ENCODE measurements at places on chromosomes 2 and 18. TPM values are rescaled to one million over a fixed set of nuclear protein-coding genes. Genes with fewer than 3 reads are reported as not detected.

LRRTM1 gene
- total RNA-seq: 18.0 TPM

DNA sequence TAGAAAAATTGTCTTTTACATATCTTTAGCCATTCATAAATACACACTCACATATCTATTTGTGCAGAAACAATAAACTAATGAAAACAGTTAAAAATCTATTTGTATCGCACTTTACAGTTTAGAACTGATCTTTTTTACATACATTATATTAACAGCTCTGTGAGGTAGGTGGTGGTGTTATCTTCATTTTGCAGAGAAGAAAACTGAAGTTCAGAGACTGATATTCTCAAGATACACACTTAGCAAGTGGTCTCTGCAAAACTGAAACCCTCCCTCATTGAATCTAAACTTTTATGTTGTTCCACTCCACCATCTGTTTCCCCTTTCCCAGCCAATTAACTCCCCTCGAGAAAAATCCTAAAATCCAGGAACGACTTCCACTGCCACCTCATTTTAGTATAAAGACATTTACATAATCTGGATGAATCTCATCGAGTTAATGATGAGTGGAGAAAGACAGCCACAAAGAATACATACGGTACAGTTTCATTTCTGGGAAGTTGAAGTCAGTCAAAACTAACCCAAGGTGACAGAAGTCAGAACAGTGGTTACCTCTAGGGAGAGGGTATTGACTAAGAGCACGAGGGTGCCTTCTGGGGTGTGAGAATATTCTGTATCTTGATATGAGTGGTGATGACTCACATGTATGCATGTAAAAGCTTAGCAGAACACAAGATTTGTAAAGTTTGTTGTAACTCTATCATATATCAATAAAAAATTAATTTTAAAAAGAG is 524.2 kb upstream of the TCF4 start:
- H3K4me1 ChIP-seq: peaks cover 15% of the 10 kb centered on the region
- H3K36me3 ChIP-seq: no peaks in the 10 kb centered on the region

DNA sequence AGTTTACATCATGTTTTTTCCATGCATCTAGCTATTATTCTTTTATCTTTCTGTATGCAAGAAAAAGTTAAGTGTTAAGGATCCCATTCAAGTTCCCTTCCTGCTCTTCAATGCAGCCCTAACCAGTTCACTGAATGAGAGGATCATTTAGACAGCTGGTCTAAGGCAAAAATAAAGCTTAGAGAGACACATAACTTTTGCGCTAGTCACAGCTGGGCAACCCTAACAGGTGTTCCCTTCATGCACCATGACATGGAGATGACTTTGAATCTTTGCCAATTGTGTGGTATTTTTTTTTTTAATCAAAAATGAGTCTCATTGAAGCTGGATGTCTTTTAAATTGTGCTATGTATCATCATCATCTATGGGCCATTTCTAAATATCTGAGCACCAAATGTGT is 393.8 kb upstream of the CYRIA start:
- H3K27me3 ChIP-seq: no peaks in the 10 kb centered on the region
- H3K4me1 ChIP-seq: peaks cover 48% of the 10 kb centered on the region
- no peak overlapping the region for H3K4me3 ChIP-seq
- no peak for DNase-seq
- peak overlapping the region; percentile 43 for H3K27ac ChIP-seq

DNAJC5G gene
- total RNA-seq: 14.1 TPM

GRCh38 chr18:3511980-3512379 is 62.0 kb downstream of the TGIF1 start:
- no peak for DNase-seq
- H3K27me3 ChIP-seq: no peaks in the 10 kb centered on the region
- H3K4me1 ChIP-seq: no peaks in the 10 kb centered on the region
- H3K36me3 ChIP-seq: no peaks in the 10 kb centered on the region
- H3K4me3 ChIP-seq: no peak overlapping the region

DNA sequence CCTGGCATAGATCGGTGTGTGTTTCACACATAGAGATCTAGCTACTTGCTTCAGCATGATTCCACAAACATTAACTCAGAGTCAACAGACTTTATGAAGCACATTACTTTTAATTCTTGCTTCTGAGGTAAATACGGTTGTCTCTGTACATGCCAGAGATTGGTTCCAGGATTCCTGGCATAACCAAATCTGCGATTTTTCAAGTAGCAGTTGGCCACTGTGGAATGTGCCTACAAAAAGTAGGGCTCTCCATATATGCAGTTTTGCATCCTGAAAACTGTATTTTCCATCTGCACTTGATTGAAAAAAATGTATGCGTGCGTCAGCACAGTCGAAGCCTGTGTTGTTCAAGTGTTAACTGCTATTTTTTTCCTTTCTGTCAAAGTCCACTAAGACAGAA is 85.0 kb downstream of the ZAP70 start:
- H3K27ac ChIP-seq: no peak overlapping the region
- H3K36me3 ChIP-seq: peaks cover 54% of the 10 kb centered on the region
- no peaks in the 10 kb centered on the region for H3K4me1 ChIP-seq
- no peak for DNase-seq
- no peaks in the 10 kb centered on the region for H3K27me3 ChIP-seq

GKN1 gene
- total RNA-seq: not detected

ANKRD39 gene
- 27.8 TPM for total RNA-seq

ATG16L1 gene
- total RNA-seq: 36.1 TPM

KIAA2012 gene
- total RNA-seq: not detected

DNA sequence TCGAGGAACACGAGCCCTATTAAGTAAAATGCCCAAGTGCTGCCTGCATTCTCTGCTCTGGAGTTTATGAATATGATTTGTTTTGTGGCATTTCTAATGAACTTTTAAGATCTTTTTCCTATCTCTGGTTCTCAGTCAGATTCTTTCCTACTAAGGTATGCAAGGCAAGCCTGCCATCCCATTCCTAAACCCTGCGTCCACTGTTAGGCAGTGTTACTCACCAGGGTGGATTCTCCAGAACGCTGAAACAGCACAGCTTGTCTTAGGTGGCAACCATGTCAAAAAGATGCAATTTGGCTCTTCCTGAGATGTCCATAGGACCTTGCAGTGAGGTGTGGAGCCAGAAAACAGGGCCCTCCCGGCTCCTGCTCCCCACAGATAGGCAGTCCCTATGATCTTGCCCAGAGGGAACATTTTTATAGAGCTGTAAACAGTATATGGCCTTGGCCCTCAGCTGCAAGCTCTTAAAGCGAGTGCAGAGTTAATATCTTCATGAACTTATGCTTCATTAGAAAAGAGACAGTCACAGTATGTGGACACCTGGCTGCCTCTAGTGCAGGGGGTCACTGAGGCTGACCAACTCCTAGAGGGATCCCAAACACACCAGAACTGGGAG is 84.4 kb downstream of the TPGS2 start:
- H3K27me3 ChIP-seq: no peaks in the 10 kb centered on the region
- H3K4me3 ChIP-seq: no peak overlapping the region
- peaks cover 76% of the 10 kb centered on the region for H3K36me3 ChIP-seq
- no peaks in the 10 kb centered on the region for H3K4me1 ChIP-seq
- no peak for DNase-seq
- H3K27ac ChIP-seq: peak overlapping the region; percentile 58

- H3K4me1 ChIP-seq: no peaks in the 10 kb centered on the region
- DNase-seq: no peak
- no peak overlapping the region for H3K4me3 ChIP-seq
- no peaks in the 10 kb centered on the region for H3K36me3 ChIP-seq
- H3K27ac ChIP-seq: no peak overlapping the region
These were observed 90.1 kb upstream of the ARL5A start for GRCh38 chr2:151918308-151918707.

EML4 gene
- 39.5 TPM for total RNA-seq

- H3K27ac ChIP-seq: peak overlapping the region; percentile 39
- DNase-seq: no peak
- no peak overlapping the region for H3K4me3 ChIP-seq
- H3K27me3 ChIP-seq: no peaks in the 10 kb centered on the region
- no peaks in the 10 kb centered on the region for H3K36me3 ChIP-seq
These were observed 71.1 kb downstream of the ZDBF2 start for GRCh38 chr2:206345606-206346005.

- peak; percentile 92 for DNase-seq
- peak overlapping the region; percentile 42 for H3K4me3 ChIP-seq
- H3K27ac ChIP-seq: peak overlapping the region; percentile 79
- H3K36me3 ChIP-seq: no peaks in the 10 kb centered on the region
These were observed 31.5 kb upstream of the TMBIM1 start for GRCh38 chr2:218323526-218324472.

DNA sequence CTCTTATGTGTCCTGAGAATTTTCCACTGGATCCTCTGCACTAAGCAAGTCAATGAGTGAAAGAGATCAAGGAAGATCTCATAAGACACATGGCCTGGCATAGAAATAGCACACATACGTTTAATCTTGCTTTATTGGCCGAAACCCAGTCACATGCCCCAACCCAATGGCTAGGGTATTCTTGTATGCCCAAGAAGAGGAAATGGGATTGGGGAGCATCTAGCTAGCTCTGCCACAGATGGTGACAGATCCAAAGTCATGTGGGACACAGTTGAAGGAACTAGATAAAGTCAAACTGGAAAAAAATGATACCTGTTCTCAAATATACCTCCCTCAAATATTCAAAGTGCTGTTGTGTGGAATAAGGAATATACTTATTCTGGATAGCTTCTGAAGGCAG is 74.7 kb downstream of the CD28 start:
- H3K4me1 ChIP-seq: peaks cover 4% of the 10 kb centered on the region
- DNase-seq: no peak
- H3K36me3 ChIP-seq: no peaks in the 10 kb centered on the region
- no peak overlapping the region for H3K27ac ChIP-seq
- H3K4me3 ChIP-seq: no peak overlapping the region

RAPGEF4 gene
- 21.2 TPM for total RNA-seq

DNA sequence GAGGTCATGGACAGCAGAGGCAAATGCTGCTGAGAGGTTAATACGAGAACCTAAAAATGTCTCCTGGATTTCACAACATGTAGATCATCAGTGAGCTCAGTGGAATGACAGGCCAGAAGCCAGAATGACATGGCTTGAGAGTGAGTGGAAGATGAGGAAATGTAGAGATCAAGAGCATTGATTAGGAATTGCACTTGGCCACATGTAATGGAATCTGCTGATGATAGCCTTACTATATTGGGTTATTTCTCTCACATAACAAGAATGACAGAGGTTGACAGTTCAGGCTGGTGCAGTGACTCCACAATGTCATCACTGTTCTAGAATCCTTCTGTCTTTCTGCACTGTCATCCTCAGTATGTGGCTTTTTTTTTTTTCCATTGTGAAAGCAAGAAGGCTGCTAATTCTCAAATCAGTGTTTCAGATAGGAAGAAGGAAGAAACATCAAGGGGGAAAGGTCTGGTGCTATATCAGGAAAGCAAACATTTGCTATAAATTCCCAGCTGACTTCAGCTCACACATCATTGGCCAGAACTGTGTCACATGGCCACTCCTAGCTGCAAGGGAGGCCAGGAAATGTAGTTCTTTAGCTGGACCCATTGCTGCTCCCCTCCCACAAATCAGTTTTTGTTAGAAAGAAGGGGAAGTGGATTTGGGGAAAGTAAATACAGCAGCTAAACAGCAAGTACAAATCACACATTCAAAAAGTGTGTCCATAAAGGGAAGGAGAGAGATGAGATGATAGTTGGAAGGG is 127.2 kb downstream of the FAM161A start:
- DNase-seq: no peak
- H3K4me3 ChIP-seq: no peak overlapping the region

DNA sequence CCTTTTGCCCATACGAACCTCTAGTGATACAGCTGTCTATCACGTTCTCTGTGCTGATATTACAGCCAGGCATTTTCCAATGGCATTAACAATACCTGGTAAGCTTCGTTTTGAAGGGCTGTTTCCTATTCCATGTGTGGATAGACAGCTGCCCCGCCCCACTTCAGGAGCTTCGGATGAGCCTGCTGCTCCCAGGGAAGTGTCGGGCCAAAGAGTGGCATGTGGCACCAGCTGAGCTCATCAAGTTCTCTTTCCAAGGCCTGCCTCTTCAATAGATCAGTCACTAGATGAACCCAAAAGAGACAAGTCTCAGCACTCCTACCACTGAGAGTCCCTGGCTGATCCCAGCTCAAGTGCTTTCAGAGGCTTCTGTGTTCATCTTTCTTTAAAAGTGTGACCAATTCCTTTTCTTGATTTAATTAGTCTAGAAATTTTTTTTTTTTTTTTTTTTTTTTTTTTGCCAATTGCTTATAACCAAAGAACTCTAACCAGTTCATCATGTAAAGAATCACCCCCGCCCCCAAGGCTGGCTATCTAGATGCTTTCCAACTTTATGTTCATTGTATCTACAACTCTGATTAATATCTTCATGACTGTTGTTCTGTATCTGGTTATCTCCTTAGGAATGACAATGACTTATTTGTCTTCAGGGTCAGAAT is 46.6 kb downstream of the HDAC4 start:
- no peak overlapping the region for H3K4me3 ChIP-seq
- no peak for DNase-seq
- H3K27ac ChIP-seq: no peak overlapping the region
- H3K27me3 ChIP-seq: no peaks in the 10 kb centered on the region
- H3K4me1 ChIP-seq: no peaks in the 10 kb centered on the region

EMILIN2 gene
- 75.9 TPM for total RNA-seq

DNA sequence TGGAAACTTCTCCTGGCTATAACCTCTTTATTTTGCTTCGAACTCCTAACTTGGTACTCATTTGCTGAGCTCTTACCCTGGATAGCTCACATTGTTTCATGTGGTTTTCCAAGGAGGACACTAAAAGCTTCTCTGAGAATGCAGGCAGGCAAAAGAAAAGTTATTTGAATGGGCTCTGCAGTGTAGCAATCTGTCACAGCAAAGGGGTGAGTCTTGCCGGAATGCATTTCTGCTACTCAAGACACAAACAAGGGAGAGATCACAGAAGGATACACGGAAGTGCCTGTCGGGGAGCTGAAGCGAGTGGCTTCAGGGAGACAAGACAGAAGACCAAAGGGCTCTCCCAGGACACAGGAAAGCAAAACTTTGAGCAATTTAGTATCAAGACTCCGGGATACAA is 265.4 kb downstream of the SS18 start:
- H3K4me1 ChIP-seq: peaks cover 23% of the 10 kb centered on the region
- H3K27me3 ChIP-seq: no peaks in the 10 kb centered on the region
- H3K4me3 ChIP-seq: no peak overlapping the region
- no peak for DNase-seq
- no peak overlapping the region for H3K27ac ChIP-seq
- no peaks in the 10 kb centered on the region for H3K36me3 ChIP-seq

DNA sequence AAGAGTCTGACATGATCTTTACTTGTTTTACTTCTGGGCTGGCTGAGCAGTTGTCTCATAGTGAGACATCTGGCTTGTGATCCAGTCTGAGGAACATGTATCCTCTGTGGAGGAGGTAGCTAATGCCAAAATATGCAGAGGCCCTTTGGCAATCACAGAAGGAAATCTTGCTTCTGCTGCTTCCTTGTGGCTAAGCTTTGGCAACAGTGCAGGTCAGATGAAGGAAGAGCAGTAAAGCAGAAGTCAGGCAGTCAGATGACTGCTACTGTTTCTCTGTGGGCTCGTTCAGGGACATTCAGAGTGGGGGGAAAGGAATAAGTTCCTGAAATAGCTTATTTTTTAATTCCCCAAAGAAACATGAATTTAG is 22.3 kb downstream of the DOK1 start:
- DNase-seq: no peak
- no peaks in the 10 kb centered on the region for H3K4me1 ChIP-seq
- H3K36me3 ChIP-seq: no peaks in the 10 kb centered on the region

GPR55 gene
- not detected for total RNA-seq

GRCh38 chr2:121993682-121994081 is 238.2 kb downstream of the TSN start:
- no peaks in the 10 kb centered on the region for H3K27me3 ChIP-seq
- no peaks in the 10 kb centered on the region for H3K36me3 ChIP-seq
- H3K27ac ChIP-seq: no peak overlapping the region
- H3K4me3 ChIP-seq: no peak overlapping the region
- DNase-seq: no peak
- H3K4me1 ChIP-seq: no peaks in the 10 kb centered on the region

NOSTRIN gene
- 0.92 TPM for total RNA-seq
